ENCODE measurements at places on chromosomes 5 and 9.

DNA sequence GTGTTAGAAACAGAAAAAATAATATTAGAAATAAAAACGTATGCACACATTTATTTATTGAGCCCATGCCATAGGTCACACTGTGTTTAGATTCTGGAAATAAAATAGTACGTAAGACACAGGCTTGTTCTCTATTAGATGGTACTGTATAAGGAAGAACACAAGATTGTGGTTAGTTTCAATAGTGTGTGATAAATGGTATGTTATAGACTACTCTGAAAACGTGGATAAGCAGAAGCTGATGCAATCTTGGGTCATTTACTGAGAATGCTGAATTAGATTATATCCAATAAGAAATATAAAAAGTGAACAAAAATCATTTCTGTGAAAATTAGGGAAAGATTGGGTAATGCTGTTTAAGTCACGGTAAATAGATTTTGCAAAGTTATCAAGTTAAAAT is 1456.4 kb upstream of the ACO1 start:
- DNase-seq, result no peak

- DNase-seq, result no peak
These were observed 90.2 kb upstream of the TAS2R1 start for GRCh38 chr5:9720361-9720760.

- DNase-seq, result no peak
These were observed 39.9 kb upstream of the SMIM15 start for GRCh38 chr5:61202213-61202612.

DNA sequence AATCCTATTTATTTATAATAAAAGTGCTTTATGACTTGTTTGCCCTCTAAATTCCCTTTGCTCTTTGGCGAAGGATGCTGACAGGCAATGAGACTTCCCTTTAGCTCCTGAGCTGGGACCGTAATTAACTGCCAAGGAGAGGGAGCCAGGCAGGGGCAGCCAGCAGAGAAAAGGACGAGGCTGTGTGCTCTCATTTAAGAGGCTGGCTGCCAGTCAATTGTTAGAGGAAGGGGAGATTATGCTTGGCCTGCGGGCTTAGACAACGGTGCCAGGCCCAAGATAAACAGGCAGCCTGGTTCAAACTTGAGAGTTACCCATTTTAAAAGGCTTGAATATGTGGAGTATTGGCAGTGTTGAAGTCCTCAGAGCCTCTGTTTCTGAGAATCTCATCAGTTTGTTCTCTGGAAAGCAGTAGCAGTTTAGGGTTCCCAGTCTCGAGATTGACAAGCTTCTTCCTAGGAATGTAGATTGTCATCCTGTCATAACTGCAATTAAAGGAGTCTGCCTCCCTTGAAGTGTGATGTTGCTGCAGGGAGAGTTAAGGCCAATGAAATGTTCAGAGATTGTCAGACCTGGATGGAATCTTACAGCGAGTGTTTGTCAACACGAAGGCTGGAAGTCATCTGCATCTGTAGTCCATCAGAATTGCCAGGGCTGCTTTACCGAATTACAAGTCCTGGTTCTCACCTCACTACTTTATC is 113.2 kb downstream of the JAKMIP2 start:
- DNase-seq, result no peak

DNA sequence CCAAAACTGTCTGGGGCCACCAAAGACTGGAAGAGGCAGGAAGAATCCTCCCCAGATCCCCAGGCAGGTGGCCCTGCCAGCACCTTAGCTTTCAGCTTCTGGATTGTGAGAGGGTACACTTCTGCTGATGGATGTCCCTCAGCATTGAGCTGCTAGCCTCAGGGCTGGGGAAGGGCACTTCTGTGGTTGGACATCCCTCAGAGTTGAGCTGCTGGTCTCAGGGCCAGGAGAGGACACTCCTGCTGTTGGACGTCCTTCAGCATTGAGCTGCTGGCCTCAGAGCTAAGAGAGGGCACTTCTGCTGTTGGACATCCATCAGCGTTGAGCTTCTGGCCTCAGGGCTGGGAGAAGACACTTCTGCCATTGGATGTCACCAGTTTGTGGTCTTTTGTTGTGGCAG is 83.8 kb upstream of the FCN1 start:
- no peak for DNase-seq

DNA sequence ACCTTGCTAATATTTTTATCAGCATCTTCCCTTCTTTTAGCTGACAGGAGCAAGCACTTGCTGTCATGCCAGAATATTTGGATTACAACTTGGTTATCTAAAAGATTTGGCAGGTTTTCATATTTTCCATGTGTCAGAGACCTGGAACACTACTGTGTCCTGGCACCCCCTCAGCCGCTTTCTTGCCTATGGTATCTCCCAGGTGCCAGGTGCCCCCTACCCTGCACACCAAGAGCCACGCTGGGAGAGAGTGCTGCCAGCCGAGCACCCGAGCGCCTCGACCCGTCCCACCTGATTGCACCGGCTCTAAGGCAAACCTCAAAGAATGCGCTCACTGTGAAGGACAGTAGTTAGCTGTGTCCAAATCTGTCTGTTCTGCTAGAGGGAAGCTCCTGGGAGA is 84.8 kb downstream of the GTF3C4 start:
- DNase-seq, result no peak

DNA sequence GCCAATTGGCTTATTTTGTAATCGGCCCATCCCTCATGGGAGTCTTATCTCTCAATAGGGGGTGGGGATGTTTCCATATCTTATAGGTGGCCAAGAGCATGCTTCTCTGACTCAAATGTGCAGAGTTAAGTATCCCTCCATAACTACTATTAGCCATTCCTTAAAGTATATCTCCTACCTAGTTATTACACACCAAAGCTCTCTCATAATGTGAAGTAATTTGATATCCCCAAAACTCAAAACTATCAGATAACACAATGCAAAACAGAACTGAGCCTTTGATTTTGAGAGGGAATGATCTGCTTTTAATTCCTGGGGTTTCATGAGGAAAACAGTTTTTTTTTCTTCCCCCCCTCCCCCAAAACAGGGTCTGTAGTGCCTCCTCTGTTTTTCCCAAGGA is 28.4 kb downstream of the UNC13B start:
- DNase-seq, result no peak

- DNase-seq, result no peak
These were observed 15.9 kb upstream of the DMRT2 start for GRCh38 chr9:1034271-1034670.

GRCh38 chr9:127844821-127845359 is 9.6 kb downstream of the ENG start:
- no peak for DNase-seq

- no peak for DNase-seq
These were observed 75.0 kb upstream of the FCN1 start for GRCh38 chr9:134992755-134993124.

DNA sequence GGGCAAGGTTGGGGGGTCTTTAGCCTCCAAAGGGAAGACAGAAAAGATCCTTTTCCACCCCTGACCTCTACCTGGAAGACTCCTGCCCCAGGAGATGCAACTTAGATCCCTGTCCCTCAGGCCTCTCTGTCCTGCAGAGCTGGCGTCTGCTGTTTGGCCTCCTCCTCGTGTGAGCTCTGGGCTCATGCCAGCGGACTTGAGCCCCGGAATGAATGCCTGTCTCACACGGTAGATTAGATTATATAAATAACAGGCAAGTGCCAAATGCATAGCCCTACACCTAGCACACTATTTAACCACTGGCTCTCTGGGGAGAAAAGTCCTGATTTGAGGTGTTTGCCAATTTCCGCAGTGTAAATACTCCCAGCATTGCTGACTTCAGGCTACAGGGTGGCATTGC is 1.4 kb upstream of the WNK2 start:
- no peak for DNase-seq

- DNase-seq, result no peak
These were observed 3.1 kb upstream of the VAV2 start for GRCh38 chr9:133995012-133995896.

GRCh38 chr9:136771907-136772415 is 7.6 kb upstream of the LCN15 start:
- no peak for DNase-seq
